ENCODE measurements at places on chromosomes 16 and 17.

- no peak for DNase-seq
Observed at GRCh38 chr17:36068524-36068923, 4.5 kb downstream of the CCL18 start.

- no peak for DNase-seq
Observed at GRCh38 chr16:15782573-15783365, 74.1 kb downstream of the MYH11 start.

- DNase-seq, result no peak
Observed at GRCh38 chr17:69302682-69303081, 24.3 kb downstream of the ABCA5 start.

DNA sequence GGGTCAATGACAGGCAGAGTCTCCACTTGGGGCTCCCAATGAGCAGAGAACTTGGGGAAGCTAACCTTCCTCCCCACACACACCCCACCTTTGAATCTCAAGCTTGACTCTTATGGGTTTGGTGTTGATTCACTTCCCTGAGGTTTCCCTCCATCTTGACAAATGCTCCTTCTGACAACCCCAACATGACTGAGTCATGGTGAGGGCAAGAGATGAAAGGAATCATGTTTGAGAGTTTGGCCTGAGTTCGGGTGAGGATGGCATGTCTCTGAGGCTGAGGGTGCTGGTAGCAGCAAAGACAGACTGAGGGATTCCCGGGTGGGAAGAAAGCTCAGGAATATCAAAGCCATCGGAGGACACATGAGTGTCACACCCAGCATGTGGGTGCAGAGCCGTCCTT lies 18.7 kb downstream of the KRT9 start:
- no peak for DNase-seq

- no peak for DNase-seq
Observed at GRCh38 chr16:4496305-4496704, 20.1 kb downstream of the HMOX2 start.

DNA sequence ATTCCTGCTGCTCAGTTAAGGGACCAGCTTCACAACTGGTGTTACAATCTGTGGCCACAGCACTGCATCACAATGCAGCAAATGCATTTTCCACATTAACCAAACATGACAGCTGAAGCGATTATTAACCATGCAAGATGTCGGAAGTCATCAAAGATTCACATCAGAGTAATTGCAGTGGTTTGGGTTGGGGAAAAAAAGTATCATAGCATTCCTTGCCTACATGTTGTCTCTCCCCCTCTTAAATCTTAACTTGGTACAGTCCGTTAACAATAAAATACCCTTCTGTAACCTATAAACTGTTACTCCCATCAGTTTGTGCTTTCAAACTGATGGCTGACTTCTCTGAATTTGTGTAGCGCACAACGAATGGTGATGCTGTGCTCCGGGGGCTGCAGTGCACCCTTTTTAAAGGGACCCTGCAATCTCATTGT lies 51.6 kb downstream of the NUP93 start:
- DNase-seq, result no peak
